ENCODE measurements at places on chromosomes 1 and 21.

DNA sequence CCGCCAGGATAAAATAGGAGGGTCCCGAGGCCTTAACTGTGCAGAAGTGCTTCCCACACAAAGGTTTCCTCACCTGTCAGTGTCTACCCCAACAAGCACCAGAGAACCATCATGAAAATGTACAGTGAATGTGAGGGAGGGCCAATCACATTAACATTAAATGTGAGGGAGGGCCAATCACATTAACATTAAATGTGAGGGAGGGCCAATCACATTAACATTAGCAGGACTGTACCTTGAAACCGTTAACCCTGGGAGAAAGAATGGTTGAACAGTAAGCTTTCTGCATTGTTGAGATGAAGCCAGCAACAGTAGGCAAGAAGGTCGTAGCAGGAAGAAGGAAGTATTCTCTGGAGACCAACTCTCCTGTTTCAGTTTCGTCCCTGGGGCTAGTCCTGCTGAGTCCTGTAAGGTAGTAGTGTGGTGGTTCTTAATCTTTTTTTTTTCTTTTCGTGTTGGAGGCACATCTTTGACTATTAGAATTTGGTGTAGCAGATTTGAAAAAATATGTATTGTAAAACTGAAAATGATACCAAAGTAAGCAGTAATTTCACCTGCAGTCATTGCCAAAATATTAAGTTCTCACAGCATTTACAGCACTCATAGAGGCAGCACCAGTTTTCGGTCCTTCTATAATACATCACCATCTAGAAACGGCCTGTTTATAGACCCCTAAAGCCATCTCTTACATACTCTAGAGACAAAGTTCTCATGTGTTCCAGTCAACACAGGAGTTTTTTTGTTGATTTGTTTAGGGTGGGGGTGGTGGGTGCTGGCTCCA, 98.6 kb upstream of the PPP2R5A start:
- DNase-seq, result no peak

DNA sequence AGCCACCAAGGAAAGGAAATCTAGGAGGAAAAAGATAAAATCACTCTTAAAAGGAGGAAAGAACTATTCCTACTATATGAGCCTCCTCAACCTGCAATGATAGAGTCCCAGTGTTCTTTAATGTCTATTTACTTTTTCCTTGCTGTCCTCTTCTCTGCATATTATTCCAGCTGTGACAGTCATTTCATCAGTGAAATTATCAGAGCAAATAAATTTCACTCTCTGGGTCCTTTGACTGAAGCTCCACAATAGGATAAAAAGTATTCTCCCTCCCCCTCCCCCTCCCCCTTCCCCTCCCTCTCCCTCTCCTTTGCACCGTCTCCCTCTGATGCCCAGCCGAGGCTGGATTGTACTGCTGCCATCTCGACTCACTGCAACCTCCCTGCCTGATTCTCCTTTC, 107.5 kb upstream of the DPT start:
- DNase-seq, result no peak

- no peak for DNase-seq
Observed at GRCh38 chr1:167681024-167681423, 40.8 kb upstream of the MPZL1 start.

DNA sequence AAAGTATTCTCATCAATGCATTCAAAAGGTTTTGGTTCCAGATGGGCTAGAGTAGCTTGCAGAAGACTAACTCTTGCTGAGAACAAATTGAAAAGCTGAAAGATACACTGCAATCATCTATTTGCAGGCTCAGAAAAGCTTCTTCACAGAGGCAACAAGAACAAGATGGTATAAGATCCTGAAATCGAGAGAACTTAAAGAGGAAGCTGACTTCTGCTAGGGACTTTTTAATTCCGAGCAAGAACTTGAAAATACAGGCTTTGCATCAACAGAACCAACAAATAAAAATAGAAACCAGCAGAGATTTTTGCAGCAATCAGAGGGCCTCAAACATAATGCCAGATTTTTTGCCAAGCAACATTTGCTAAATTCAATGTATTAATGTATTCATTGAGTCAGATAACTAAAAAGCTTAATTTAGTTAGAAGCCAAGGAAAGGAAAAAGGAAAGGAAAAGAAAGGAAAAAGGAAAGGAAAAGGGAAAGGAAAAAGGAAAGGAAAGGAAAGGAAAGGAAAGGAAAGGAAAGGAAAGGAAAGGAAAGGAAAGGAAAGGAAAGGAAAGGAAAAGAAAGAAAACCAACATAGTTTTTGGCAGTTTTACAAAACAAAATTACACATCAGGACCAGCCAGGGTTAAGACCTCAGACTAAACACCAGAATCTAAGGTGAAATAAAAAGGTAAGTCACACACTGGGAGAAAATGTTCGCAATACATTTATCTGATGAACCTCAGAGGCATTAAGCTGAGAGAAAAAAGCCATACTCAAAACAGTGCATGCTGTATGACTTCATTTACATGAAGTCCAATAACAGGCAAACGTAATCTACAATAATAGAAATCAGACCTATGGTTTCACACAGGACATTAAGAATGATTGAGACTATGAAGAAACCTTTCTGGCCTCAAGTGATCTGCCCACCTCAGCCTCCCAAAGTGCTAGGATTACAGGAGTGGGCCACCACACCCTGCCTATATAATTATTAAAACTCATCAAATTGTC, 42.6 kb downstream of the FAF1 start:
- DNase-seq, result no peak

- no peak for DNase-seq
Observed at GRCh38 chr1:211737115-211738035, 62.0 kb upstream of the NEK2 start.

DNA sequence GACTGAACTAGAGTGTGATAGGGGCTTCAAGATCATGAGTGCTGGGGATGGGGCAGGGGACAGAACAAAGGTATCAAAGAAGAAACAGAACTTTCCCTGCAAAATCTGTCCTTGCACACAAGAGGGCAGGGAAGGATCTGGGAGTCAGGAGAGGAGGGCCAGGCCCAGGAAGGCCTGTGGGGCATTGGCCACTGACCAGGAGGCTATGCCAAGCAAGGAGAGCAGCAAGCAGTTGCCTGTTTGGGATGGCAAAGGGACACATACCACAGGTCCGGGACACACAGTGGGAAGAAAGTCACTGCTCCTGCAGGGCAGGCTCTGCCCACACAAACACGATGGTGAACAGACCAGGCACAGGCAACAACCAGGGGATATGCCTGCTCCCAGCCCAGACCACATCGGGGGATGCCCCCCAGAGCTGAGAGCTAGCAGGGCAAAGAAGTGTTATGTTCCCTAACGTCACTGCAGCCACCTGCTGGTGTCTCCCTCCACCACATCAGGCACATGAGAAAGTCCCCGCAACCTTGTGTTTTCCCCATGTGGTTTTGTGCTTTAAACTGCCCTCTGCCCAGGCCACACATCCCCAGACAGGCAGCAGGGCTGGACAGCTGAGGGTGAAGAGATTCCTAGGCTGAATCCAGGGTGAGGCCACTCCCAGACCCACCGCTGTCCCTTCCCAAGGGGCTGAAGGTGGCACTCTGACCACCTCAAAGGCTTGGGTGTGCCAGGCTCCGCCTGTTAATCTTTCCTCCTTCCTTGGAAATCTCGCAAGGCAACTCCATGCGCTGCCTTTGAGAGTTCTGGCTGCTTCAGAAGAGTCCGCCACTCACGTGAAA, 53.6 kb downstream of the KIF21B start:
- DNase-seq, result no peak

DNA sequence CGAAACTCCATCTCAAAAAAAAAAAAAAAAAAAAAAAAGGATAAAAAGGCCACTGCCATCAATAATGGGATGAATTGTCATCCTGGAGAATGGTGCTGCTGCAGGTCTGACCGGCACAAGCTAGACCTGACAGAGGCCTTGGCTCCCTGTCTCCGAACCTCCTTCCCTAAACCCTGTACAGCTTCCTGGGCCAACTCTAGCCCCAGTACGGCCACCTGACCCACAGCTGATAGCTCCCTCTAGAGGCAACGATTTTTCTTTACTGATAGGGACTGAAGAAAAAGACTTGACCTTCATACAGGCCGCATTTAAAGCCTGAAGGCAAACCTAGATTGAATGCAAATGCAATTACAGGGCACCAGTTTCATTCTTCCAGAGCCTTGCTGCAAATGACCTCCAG, 30.7 kb downstream of the NOL9 start:
- no peak for DNase-seq

DNA sequence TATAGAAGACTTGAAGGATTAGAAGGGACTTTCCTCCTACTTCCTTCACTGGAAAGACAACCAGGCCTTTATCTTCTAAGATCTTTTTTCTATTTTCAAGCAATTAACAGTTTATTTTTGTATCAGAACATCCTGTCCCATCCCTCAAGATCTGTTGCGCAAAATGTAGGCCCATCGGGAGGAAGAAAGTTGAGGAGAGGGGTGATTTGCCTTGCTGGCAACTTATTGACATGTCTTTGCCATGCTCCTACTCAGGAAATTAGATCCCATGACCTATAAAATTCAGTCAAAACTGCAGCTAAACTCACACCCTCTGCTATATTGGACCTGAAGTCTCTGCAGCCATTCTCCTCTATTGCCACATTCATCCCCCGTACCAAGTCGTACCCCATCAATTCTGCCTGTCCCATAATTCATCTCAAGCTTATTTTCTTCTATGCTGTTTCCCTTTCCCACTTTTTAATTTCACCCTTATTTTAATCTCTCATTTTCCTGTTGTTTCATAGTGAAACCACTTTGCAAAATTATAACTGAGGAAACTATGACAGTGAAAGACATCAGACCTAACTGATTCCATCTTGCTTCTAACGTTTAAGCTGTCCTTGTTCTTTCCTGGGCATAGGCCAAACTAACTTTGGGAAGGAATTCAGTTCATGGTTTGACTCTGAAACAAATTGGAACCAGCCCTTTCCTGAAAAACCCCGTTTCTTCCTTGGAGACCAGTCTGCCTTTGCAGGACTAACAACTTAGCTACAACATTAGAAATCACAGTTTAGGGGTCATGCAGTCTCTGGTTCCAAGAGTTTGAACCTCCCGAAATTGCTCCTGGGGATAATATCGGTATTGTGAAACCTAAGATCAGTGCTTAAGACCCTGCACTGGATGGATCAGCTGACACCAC, 195.7 kb upstream of the PTBP2 start:
- DNase-seq, result no peak

DNA sequence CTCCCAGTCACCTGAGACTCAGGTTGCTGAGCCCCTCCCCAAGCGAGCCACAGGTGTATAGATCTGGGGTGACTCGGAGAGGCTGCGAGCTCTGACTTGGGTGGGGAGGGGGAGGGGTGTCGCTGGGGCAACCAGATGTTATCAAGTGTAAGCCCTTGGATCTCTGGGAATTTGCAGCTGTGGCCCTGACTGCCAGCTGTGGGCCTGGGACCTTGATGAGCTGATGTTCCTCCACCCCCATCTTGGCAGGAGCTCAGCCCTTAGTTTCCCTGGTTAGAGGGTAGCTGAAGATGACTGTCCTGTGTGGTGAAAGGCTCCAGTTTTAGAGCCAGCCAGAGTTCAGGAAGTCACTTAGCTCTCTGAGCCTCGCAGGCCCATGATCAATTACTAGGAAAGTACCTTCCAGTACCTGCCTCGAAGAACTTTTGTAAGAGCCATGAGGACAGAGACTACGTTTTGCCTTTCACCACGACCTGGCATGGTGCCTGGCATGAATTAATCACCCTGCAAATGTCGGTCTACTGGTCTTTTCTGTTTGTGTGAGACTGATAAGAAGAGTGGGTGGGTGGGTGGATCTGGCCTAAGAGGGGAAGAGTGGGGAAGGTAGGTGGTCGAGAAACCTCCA, 55.8 kb downstream of the YARS1 start:
- no peak for DNase-seq

DNA sequence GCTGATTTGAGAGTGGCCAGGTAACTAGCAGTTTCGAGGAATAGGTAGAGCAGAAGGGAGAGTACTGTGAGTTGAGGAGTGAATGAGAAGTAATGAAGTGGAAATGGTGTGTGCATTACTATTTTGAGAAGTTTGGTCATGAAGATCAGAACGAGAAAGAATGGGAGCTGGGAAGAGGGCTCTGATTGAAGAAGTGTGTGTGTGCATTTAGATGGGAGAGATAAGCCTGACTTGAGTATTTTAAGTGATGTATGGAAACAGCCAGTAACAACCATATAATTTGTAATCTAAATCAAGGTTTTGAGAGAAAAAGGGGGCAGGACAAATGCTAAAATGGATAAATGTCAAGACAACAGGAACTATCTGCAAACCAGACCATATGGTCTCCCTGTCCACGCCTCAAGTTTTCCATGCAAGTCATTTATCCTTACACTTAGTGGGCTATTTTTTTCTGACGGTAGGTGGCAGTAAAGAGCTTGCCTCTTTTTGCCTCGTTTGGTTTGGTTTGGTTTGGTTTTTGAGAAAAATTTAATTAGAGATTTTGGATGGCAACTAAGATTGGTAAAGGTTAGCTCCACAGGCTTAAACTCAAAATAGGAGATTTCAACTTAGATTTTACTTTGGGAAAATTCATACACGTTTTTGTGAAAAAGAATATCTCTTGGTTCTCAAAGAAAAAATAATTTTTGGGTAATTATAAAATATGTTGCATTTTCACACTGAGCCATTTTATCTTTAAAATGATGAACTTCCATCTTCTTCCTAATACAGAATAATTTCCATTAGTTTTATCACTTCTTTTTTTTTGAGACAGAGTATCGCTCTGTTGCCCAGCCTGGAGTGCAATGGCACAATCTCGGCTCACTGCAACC, 9.5 kb upstream of the B3GALNT2 start:
- no peak for DNase-seq

GRCh38 chr1:244191581-244191980, 140.5 kb downstream of the ZBTB18 start:
- DNase-seq, result no peak

- DNase-seq, result no peak
Observed at GRCh38 chr1:18556364-18556763, 74.3 kb upstream of the PAX7 start.

DNA sequence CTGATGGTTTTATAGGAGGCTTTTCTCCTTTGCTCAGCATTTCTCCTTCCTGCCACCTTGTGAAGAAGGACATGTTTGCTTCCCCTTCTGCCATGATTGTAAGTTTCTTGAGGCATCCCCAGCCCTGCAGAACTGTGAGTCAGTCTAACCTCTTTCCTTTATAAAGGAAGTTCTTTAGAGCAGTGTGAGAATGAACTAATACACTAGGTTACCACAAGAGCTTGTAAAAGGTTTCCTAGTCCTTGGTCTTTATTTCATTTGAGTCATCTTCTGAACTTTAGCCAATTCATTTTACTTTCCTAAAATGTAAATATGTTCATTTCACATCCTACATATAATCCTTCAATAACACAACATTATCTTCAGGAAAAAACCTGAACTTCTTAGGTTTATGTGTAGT, 365.3 kb downstream of the HHIPL2 start:
- no peak for DNase-seq

GRCh38 chr1:156144742-156145141, 8.6 kb upstream of the SEMA4A start:
- DNase-seq, result no peak

GRCh38 chr1:57675776-57676175, 251.9 kb upstream of the DAB1 start:
- DNase-seq, result no peak

GRCh38 chr21:34924194-34924593, 124.9 kb downstream of the RUNX1 start:
- no peak for DNase-seq

Measured in stimulated activated CD8-positive, alpha-beta memory T cell treated with anti-CD3 and anti-CD28 coated beads, Interleukin-4, amount 100 ng/mL, for 1 hour (primary cell).